ENCODE measurements at places on chromosomes 11 and 22.

GRCh38 chr11:104995001-104995408 is 26.6 kb upstream of the CASP4 start:
- no peak for DNase-seq

DNA sequence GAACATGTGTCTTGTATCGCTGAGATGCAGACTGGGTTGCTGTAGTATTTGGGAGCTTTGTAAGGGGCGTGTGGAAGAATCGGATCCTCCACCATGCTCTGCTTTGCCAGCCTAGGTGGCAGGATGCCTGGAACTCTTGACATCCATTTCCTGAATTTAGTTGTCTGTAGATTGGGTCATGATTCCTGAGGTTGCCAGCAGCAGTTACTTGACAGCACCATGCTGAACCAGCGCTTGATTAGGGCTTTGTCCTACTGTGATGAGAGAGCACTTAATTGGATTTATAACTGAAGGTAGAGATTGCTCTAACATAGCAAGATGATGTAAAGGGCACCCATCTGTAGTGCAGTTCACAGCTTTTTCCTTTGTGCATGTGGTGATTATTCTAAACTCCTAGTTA is 75.6 kb upstream of the HORMAD2 start:
- DNase-seq = no peak

GRCh38 chr11:95058621-95059020 is 8.1 kb upstream of the SRSF8 start:
- no peak for DNase-seq

GRCh38 chr11:6587360-6587953 is 16.0 kb downstream of the RRP8 start:
- DNase-seq = no peak

GRCh38 chr22:47056776-47057470 is 294.5 kb downstream of the TBC1D22A start:
- no peak for DNase-seq

DNA sequence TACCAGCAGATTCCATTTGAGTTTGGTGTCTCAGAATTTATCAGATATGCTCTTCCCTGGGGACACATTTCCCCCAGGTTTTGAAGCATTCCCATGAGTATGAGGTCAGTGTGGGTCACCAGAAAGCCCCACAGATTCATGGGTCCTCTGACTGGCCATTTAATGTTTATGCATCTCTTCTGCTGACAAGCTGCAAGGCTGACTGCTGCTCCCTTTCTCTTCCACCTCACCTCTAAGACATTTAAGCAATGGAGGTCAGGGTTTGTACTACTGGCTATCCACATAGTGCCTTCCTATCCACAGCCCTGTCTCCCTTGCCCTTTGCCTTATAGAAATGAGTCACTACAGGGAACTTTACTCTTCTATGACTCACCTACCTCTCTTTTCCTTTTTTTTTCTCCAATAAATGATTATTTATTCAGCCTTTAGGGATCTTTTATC is 106.0 kb upstream of the TIMP3 start:
- no peak for DNase-seq

DNA sequence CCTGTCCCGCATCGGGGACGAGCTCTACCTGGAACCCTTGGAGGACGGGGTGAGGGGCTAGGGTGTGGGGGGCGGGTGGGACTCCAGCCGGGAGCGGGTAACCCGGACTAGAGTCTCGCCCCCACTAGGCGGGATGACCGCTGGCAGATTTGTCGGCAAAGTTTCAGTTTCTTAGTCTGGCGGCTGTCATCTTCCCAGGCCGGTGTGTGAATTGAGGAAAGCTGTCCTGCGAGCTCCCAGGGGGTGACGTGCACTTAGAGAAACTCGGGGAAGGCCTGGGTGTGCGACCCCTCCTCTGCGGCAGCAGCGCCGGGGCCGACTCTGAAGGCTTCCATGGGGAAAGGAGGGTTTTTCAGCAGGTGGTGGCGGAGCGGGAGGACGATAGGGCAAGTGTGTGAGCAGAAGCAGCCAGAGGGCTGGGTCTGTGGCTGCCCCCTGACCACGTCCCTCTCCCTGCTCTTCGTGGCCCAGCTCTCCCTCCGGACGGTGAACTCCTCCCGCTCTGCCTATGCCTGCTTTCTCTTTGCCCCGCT is 463 bp downstream of the RAD9A start:
- no peak for DNase-seq

DNA sequence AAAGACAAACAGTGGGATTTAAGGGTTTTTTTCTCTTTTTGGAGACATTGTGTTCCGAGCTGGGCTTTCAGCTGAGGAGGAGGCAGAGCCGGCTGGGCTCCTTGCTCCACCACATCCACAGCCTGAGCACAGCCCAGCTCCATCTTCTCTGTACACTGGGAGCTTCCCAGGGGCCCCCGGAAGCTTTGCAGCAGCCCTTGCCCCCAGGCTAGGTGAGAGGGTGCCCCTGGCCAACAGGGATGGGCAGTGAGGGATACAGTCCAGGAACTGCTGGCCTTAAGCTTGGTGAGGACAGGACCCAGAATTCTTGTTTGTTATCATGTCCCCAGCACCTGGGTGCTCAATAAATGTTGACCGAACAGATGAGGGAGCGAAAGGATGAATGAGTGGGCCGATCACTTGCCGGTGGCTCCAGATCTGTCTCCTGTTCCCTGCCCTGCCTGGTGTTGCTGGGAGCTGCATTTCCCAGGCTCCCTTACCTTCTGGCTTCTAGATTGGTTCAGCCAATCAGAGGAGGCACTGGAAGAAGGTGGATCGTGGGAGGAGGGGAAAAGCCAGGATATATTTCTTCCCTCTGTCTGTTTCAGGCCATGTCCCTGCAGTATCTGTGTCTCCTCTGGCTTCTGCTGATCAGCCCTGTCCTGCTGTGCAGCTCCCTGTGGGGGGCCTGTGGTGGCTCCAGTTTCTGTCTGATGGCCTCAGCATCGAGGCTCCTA is 26.5 kb upstream of the NECTIN1 start:
- DNase-seq = no peak

GRCh38 chr11:88281317-88281712 is 56.2 kb downstream of the CTSC start:
- no peak for DNase-seq

DNA sequence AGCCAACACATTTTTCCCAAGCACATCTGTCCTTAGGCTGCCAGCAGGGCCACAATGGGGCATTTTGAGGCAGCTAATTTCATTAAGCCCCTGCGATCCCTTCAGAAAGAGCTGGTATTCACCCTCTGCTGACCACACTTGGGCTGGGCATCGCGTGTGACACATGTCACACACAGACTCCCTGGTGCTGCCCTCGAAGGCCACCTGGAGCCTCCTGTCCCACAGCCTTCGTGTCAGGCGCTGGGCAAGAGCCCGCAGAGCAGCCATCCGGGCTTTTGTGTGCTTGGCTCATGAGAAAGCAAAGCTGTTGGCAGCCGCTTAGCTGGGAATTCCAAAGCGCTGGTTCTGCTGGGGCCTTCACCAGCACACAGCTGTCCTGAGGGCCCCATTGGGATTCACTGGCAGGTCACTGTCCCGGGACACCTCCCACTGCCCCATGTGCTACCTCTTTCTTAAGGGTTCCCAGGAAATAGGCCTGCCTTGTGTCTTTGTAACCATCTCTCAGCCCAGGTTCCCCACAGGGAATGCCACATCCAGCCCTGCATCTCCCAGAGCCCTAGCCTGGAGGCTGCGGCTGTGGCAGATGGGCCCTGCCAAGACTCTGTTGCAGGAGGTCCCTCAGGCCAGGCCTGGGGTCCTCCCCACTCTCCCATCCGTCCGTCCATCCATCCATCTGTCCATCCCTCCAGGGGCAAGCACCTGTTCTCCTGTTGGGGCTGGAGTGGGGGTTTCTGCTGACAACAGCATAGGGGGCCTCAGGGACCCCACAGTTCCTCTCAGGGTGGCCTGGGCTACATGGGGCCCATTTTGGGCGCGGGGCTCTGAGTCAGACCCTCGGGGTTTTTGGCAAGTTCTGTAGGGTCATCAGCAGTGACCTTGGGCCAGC is 4.9 kb downstream of the CLDN5 start:
- DNase-seq = no peak

GRCh38 chr11:2834503-2835273 is 50.9 kb downstream of the CDKN1C start:
- no peak for DNase-seq

DNA sequence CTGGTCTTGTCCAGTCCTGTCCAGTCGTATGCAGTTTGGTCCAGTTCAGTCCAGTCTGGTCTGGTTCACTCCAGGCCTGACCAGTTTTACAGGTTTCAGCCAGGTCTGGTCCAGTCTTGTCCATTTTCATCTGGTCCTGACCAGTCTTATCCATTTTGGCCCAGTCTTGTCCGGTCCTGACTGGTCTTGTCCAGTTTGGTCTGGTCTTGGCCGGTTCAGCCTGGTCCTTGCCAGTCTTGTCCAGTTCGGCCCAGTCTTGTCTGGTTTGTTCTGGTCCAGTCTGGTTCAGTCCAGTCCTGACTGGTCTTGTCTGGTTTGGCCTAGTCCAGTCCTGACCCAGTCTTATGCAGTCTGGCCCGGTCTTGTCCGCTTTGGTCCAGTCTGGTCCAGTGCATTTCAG is 380.2 kb downstream of the OR4C45 start:
- DNase-seq = no peak

DNA sequence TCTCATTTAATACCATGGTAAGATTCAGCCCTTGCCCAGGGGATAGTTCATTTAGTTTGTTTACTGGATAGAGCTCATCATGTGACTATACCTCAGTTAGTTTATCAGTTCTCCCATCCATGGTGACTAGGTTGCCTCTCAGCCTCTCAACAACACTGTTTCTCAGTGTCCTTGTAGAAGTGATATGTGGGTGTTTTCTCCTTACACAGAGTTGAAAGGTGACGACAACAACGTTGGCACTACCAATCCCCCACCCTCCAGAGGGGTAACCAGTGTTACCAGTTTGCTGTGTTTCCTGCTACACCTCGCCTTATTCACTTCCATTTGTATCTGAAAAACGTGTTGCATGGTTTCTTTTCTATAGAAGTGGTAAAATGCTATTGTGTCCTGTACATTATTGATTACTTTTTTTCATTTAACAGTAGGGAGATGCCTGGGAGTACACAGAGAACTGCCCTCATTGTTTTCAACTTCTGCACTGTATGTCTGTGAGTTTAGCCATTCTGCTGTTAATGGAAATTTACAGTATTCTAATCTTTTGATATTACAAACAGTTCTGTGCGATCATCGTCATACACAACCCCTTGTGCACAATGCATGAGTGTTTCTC is 11.6 kb downstream of the NEAT1 start:
- DNase-seq = no peak

GRCh38 chr11:76574879-76575278 is 95.7 kb downstream of the LRRC32 start:
- DNase-seq = no peak

DNA sequence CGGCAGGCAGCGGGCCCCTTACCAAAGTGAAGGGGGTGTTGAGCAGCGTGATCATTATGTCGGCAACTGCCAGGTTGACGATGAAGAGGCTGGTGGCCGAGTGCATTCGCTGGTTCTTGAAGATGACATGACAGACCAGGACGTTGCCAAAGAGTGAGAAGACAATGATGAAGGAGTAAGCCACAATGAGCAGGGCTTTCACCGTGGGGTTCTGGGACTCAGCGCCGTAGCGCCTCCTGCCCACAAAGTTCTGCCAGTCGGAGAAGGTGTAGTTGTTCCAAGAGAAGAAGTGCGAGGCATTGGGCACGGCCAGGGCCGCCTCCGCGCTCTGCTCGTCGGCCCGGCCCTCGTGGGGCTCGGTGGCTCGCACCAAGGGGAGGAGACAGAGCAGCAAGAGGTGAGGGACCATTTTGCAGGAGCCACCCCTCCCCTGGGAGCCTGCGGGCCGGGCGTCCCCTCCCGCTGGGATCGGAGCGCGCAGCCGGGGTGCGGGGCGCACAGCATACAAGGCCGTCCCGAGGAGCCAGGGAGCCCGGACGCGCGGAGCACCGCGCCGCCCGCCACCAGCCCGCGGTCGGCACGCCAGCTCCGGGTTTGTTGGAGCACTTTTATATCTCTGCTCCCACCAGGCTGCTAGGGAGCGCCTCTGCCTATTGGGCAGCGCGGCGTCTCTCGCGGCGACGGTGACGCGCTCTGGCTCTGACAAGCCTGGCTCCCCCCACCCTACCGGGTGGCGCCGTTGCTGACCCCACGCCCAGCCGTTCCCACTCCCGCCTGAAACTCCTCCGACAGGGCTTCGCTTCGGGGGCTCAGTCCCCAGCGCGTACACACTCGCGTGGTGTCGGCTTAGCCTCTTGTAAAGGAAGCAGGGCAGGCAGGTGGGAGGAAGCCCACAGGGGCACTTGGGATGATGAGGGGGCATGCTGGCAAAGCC is at the start of gene GPR83:
TSS of gene GPR83 (minus strand) at position 581 of the 934 bp plus-strand sequence. CDS start at position 409, 172 bp downstream.
- no peak for DNase-seq

DNA sequence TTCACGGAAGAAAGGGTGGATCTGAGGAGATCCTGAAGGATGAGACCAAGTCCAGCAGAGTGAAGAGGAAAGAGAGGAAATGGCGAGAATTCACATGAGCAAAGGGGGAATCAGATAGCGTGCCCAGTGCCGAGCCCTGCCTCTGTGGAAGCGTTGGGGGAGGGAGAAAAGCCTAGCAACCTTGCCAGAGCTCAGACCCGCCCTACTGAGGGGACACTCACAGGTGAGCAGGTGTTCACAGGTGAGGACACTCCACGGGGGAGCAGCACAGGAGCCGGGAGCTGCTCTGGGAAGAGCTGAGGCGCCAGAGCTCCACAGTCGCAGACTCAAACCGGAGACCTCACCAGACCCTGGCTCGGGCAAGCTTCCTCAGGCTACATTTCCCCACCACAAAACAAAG is 56.2 kb downstream of the MICAL3 start:
- DNase-seq = no peak

DNA sequence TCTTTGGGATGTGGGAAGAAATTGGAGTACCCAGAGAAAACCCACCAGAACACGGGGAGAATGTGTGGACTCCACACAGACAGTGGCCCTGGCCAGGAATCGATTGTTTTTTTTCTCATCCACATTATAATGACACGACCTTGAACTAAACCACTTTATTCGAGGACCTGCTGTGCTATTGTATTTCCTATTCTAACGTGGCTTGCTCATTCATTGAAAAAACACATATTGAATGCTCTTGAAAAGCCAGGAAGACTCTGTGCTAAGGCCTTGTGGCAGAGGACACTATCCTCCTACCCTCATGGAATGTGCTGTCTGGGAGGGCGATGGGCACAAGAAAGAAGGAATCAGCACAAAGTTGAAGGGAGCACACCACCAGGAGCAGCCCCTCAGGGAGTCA is 9.1 kb upstream of the SREBF2 start:
- no peak for DNase-seq

DNA sequence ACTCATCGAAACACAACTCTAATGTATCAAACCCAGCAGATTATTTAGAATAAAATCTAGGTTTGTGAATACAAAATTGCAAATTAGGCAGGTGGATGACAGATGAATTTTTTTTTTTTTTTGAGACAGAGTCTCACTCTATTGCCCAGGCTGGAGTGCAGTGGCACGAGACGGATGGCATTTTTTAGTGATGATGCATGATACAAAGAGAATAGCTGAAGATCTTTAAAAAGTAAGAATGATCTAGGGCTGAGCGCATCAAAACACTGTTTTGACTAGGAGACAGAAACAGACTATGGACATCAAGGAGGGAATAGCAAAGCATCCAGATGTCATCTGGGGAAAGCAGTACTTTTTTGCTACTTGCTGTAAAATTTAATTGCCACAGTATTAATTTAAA is 63.8 kb downstream of the IMMP1L start:
- DNase-seq = no peak

GRCh38 chr11:100080821-100081220 is 606.3 kb upstream of the ARHGAP42 start:
- no peak for DNase-seq

Measured in T-helper 22 cell (primary cell).